ENCODE measurements at places on chromosomes 2 and 18. TPM values are rescaled to one million over a fixed set of nuclear protein-coding genes. Genes with fewer than 3 reads are reported as not detected.
A peak's percentile ranks its signal among the peaks of the same experiment; 100 is the strongest.

DNA sequence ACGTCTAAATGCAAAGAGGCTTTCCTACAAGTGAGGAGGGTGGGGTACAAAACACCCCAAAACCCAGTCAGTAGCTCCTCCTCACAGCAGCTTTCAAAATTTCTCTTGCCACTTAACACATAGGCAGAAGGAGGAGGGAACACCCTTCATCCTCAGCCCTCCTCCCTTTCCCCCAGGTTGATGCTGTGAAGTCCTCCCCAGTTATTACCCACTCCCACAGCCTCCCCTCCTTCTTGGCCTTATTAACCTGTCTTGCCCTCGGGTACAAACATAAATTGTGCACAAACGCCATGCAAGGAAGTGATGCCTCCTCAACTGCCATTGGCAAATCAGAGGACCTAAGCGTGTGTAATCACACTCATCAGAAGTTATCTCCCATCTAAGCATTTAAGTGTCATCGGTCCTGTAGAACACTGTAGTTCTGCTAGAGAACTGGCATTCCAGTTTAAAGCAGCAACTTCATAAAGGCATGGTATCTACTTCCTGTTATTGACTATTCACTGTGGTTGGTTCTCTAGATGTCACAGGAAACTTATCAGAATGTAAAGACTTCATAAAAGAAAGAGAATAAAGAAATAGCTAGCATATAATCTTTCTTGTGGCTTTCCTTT, at the start of gene DSC1:
Gene DSC1, minus strand, starts transcription at position 32 of the 611 bp plus-strand sequence. CDS start 262 bp downstream, outside the sequence.
- H3K4me3 ChIP-seq, result no peak within 1 kb of the TSS
- H3K27ac ChIP-seq, result no peak within 1 kb of the TSS
- H3K4me1 ChIP-seq, result no peaks in the 10 kb centered on the region
- no peaks in the 10 kb centered on the region for H3K27me3 ChIP-seq
- DNase-seq, result no peak
- no peaks in the 10 kb centered on the region for H3K36me3 ChIP-seq

DNA sequence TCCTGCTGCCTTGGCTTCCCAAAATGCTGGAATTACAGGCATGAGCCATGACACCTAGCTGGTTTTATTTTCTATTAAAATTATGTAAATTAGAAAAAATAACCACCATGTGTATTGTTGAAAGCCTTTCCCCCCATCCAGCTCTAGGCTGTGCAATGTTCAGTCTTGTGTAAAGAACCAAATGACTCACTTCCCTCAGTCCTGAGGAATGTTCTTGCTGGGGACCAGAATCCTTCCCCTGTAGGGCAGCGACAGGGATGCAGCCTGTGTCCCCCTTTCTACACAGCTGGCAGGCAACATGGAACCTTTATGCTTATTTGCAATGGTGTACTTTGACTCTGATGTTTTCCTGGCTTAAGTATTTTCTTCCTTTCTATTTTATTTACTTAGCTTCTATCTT, 29.4 kb downstream of the AOX1 start:
- peak overlapping the region; percentile 66 for H3K27ac ChIP-seq
- peak; percentile 65 for DNase-seq
- H3K4me1 ChIP-seq, result peaks cover 22% of the 10 kb centered on the region
- no peaks in the 10 kb centered on the region for H3K27me3 ChIP-seq

GRCh38 chr2:98548920-98549818, 59.1 kb downstream of the COA5 start:
- H3K36me3 ChIP-seq, result peaks cover 36% of the 10 kb centered on the region
- no peaks in the 10 kb centered on the region for H3K4me1 ChIP-seq
- H3K27ac ChIP-seq, result no peak overlapping the region
- H3K27me3 ChIP-seq, result no peaks in the 10 kb centered on the region
- no peak overlapping the region for H3K4me3 ChIP-seq

DNA sequence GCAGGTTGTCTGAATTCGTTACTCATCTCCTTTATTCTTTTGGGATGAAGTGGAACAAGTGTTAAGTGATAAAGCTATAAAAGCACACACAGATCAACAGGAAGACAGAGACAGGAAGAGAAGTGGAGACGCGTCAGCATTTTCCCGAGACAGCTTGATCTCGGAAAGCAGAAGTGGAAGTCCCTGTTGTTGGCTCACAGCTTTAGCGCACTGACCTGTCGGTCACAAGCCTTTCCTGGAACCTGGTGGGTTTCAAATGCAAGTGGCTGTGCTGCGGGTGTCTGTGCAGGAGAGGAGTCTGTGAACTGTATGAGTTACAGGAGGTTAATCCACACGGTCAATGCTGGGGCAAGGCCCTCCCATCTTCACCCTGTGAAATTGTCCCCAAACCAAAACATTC, 116.6 kb upstream of the PELI1 start:
- H3K4me3 ChIP-seq, result no peak overlapping the region
- DNase-seq, result no peak
- no peak overlapping the region for H3K27ac ChIP-seq

Gene C2orf81
- 0.34 TPM for total RNA-seq

Gene OR6B2
- not detected for total RNA-seq

Gene TGIF1
- total RNA-seq, result 37.5 TPM
